ENCODE measurements at places on chromosomes 5 and 9.
A peak's percentile ranks its signal among the peaks of the same experiment; 100 is the strongest.

GRCh38 chr5:30878746-30879145 lies 314.7 kb upstream of the CDH6 start:
- no peak for DNase-seq

GRCh38 chr9:34610434-34611206 lies 1.3 kb downstream of the RPP25L start:
- no peak for DNase-seq

DNA sequence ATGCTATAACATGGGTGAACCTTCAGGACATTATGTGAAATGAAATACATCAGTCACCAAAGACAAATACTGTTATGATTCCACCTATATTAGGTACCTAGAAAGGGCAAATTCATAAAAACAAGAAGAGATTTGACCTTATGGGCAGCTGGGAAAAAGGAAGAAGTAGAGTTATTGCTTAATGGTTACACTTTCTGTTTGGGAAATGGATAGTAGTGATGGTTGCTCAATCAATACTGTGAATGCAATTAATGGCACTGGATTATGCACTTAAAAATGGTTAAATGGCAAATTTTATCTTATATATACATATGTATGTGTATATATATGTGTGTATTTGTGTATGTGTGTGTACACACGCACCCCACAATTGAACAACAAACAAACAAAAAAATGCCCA lies 15.2 kb downstream of the FKBP15 start:
- DNase-seq: no peak

GRCh38 chr5:74640954-74641734 lies 616 bp upstream of the ENC1 start:
- peak; percentile 35 for DNase-seq

GRCh38 chr5:38497946-38498345 lies 58.5 kb downstream of the LIFR start:
- DNase-seq: no peak

GRCh38 chr9:112898872-112899311 lies 8.2 kb upstream of the SLC46A2 start:
- no peak for DNase-seq

- DNase-seq: no peak
These were observed 115.7 kb downstream of the FBXO38 start for GRCh38 chr5:148499452-148499851.

DNA sequence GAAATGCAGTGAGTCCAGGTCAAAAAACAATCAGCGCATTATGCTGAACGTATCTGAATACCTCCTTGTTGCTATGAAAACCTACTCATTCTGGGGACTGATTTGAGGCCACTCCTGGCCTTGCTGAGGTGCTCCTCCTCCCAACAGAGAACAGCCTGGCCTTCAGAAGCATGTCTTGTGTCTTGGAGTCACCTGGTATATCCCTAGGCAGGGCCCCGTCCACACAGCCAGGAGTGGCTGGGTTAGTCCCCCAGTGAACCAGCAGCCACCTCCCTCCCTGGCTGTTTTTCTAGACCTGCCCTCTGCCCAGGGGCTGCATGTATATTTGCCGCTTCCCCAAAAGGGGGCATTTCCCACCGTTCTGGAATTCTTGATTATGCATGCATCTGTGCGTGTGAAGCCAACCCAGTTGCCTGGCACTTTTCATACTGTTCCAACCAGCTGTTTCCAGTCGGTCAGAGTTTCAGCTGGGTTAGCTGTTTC lies 99.2 kb upstream of the SPATA31C2 start:
- DNase-seq: no peak

- DNase-seq: no peak
These were observed 189.9 kb downstream of the FBXL7 start for GRCh38 chr5:15689836-15690235.

GRCh38 chr9:14547245-14548060 lies 145.8 kb downstream of the ZDHHC21 start:
- DNase-seq: no peak

GRCh38 chr9:77455312-77455927 lies 192.7 kb downstream of the GNA14 start:
- no peak for DNase-seq

DNA sequence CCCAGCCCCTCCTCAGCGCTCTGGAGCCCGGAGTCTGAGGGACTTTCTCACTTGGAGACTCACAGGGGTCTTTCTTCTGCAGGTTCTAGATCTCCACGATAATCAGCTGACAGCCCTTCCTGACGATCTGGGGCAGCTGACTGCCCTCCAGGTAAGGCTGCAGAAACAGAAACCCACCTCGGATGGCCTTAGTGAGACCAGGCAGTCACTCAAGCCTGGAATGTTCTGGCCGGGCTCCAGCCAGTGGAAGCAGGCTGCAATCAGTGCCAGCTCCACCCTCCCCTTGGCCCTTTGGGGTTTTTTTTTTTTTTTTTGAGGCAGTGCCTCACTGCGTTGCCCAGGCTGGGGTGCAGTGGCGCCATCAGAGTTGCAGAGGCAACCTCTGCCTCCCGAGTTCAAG lies 7.6 kb downstream of the LRSAM1 start:
- DNase-seq: no peak

- DNase-seq: no peak
These were observed 32.9 kb downstream of the PRLR start for GRCh38 chr5:35197351-35197750.

- no peak for DNase-seq
These were observed 379.6 kb downstream of the MLLT3 start for GRCh38 chr9:20242510-20243189.

- DNase-seq: no peak
These were observed 402.5 kb downstream of the NFIB start for GRCh38 chr9:13911473-13911872.

DNA sequence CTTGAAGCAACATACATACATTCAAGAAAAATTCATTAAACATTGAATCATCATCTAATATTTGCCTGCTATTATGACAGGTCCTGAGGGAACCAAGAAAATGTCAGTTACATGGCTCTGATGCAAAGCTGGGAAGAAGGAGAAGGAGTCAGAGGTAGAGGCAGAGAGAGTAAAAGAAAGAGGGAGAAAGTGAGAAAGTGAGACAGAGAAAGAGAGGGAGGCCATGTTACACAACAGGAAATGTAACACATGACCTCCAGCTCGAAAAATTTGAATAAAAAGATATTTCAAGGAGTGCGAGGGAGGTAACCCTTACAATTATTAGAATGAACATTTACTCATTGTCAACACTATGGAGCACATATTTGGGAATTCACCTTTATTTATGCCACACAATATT lies 189.7 kb downstream of the PDE4D start:
- no peak for DNase-seq

- peak; percentile 66 for DNase-seq
These were observed 97.1 kb upstream of the SELENOP start for GRCh38 chr5:42908509-42909488.

DNA sequence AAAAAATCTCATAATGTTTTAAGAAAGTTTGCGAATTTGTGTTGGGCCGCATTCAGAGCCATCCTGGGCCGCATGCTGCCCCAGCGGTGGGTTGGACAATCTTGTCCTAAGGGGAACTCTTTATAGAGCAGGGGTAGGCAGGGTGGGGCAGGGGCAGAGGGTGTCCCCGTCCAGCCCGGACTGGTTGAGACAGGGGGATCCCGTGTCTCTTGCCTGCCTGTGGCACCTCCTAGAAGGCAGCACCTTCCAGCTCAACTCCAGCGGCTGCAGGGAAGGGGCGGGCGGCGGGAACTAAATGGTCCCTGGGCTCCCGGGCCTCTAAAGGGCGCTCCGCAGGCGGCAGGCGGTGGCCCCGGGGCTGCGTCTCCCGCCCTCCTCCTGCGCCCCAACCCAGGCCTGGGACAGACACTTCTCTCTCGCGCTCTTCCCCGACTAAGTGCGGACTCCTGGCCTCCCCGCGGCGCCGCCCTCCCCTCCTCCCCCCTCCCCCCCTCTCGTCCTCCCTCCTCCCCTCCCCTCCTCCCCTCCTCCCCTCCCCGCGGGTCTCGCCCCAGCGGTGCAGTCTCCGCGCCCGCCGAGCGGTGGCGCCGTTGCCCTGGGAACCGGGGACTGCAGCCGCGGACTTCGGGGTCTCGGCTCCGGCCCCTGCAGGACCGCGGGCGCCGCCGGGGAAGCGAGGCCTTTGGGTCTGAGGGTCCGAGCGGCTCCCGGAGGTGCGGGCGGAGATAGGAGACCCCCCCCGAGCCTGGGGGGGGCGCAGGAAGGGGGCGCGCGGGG lies 132.6 kb downstream of the MRPL36 start:
- DNase-seq: no peak

- DNase-seq: no peak
These were observed at the start of gene GRK6 for GRCh38 chr5:177426566-177427210. Gene GRK6 (plus strand): TSS chr5:177426676. CDS start chr5:177426846, 170 bp downstream.

DNA sequence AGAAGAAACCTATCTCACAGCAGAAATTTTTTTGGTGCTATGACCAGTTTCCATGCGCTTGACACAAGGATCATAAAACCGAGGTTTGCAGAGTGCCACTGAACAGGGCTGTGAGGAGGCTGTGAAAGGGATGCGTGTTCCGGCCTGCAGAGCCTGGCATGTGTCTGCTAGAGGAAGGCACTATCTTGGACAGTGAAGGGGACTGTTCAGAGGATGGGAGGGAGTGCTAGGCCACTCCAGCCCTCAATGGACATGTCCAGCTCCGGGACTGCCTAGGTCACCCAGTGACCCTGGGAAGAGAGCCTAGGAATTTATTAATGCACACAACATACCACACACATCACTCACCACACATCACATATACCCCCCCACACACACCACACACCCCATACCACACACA lies 275.9 kb downstream of the GADD45G start:
- no peak for DNase-seq

DNA sequence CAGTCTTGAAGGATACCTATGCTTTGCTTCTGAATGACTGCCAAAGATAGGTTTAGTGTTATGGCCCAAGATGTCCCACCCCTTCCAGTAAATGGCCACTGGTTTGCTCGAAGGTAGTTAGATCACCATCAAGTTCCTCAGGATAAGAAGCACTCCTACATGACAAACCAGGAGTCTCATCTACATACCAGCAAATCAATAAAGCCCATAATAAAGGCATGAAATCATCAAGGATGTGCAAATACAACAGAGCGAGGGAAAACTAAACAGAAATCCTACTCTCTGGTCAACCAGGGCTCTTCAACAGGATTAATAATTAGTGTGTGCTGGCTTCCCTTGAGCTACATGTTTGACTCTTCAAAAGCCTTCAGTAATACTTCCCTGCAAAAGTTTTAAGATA lies 141.0 kb downstream of the LHFPL2 start:
- no peak for DNase-seq

- DNase-seq: no peak
These were observed 124.4 kb downstream of the RFK start for GRCh38 chr9:76269789-76270188.

DNA sequence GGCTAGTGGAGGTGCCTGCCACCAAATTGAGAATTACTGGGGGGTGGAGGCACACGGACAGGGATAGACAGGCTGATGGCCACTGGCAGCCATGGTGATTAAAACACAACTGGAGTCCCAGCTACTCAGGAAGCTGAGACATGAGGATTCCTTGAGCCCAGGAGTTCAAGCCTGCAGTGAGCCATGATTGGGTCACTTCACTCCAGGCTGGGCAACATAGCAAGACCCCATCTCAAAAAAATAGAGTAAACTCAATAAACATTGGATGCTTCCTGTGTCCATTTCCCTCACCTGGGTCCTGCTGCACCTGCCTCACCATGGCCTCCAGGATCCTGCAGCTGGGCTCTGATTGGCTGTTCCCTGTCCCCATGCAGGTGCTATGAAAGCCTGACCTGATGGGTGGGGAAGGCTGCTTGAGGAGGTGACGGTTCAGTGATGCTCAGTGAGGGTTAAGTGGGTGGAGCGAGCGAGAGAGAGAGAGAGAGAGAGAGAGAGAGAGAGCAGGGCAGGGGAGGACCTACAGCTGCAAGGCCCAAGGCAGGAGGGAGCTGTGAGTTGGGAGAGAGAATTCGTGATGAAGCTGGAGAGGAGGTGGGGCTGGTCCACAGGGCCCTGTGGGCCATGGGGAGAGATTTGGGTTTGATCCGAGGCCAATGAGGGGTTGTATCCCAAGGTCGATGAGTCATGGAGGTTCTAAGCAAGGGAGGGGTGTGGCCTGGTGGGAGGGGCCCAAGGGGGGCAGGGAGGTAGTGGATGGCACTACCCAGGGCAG lies 36.7 kb upstream of the FUBP3 start:
- no peak for DNase-seq

GRCh38 chr5:80238097-80238496 lies 17.8 kb downstream of the SERINC5 start:
- no peak for DNase-seq

DNA sequence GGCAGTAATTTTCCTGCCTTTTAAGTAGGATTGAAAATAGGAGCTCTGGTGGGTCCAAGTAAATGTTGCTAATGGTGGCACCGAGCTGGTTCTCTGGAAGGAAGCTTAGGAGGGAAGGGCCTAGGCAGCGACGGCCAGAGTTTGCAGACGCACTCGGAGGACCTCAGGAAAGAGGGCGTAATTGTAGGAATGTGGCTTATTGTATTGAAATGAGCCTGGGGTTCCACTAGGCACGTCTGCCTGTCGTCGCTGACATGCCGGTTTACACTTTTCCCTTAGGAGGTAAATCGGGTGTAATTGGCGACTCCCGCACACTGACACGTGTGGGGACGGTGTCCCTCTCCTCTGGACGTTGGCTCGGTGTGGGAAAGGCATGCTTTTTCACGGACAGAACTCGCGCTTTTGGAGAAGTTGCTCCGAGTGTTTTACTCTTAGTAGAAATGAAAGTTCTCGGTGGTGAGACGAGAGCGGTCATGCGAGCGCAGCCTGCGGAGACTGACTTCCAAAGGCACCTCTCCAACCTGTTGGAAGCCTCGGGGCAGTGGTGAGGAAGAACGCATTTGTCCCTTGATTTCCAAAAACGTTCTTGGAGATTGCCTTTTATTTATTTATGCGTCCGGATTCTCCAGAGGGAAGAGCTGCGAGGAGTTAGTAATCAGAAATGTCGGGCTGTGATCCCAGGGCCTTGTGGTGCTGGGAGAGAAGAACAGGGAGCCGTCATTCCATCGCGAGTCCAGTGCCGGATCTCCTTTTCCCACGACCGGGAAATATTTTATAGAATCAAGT lies 1.3 kb downstream of the NR4A3 start:
- no peak for DNase-seq

DNA sequence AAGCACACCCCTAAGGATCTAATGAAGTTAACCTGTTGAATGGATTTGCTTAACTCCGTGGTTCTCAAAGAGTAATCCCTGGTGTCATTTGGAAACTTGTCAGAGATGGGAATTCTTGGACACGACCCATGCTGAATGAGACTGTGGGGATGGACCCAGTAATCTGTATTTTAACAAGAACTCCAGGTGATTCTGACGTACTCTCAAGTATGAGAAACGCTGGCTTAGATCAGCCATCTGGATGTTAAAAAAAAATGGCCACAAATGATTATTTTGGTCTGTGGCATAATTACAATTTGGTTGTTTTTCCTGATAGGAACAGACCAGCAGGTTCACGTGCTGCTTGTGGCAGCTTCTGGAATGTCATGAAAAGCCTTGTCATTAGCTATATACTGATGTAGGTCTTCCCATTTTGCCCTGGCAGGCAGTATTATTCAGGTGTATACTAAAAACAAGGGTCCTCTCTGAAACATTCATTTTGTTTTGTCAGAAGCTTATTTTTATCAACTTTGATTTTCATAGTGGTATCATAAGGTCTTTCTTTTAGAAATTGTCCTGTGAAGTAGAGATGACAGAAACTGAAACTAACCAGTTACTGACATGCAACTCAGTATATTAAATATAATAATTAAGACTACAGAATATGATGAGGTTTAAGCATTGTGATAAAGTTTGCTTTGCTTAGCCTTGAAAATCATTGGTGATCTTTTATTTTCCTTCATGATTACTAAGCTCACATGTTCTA lies 15.4 kb downstream of the CPEB4 start:
- no peak for DNase-seq
